ENCODE measurements at places on chromosomes 2 and 18.

DNA sequence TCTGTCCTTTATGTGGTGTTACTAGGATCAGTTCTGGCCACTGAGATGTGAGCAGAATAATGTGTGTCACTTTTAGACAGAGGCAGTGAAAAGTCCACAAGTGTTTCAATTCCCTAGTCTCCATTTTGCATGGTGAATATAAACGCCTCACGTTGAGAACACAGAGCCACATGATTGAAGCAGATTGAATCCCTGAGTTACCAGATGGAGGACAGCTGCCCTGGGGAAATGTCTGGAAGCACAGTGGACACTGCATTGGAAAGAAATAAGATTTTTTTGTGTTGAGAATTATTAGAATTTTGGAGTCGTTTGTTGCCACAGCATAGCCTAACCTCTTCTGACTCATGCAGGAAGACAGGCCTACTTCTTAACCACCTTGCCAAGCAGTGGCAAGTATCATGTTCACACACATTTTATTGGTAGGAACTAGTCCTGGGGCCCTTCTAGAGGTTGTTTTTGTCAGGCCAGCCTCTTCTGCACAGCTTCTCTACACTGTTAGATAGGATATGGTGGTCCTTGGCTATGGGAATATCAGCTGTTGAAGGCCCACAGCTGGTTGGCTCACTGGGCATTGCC is 188.6 kb downstream of the TMEM182 start:
- DNase-seq, result no peak

GRCh38 chr2:9753665-9754531 is 89.4 kb upstream of the TAF1B start:
- peak; percentile 57 for DNase-seq

GRCh38 chr18:46340716-46341115 is 236.5 kb downstream of the HAUS1 start:
- no peak for DNase-seq

- DNase-seq, result no peak
These were observed 157.6 kb upstream of the NRP2 start for GRCh38 chr2:205524656-205525055.

DNA sequence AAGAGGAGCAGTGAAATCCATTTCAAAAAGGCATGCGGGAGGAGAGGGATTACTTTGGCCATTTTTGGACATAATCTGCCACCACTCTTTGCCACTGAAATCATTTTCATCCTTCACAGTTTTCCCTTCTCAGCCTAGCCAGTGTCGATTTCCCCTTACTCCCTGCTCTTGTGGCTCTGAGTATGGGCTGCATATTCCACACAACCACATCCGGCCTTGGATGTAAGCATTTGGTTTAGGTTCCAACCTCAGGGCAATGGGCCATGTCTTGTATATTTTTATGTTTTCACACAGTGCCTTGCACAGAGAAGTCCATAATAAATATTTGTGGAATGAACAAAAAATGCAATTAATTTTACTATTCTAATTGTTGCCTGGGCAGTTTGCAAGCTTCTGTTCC is 7.7 kb upstream of the SERPINE2 start:
- no peak for DNase-seq

DNA sequence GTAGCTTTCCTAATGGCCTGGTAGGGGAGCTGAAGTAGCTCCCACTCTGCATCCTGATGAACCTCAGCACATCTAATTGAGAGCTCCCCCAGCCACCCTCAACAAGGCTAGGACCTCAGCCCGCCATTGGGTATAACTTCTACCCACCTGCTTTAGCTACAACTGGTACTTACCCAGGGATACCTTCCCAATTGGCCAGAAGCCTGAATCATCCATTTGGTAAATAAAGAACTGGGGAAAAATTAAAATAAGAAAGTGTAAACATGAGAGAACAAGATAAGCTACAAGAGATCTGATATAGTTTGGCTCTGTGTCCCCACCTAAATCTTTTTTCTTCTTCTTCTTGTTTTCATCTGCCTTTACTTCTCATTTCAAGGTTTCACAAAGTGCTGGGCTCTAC is 372.0 kb downstream of the CMPK2 start:
- no peak for DNase-seq

GRCh38 chr18:9008709-9009635 is 93.5 kb upstream of the NDUFV2 start:
- no peak for DNase-seq

DNA sequence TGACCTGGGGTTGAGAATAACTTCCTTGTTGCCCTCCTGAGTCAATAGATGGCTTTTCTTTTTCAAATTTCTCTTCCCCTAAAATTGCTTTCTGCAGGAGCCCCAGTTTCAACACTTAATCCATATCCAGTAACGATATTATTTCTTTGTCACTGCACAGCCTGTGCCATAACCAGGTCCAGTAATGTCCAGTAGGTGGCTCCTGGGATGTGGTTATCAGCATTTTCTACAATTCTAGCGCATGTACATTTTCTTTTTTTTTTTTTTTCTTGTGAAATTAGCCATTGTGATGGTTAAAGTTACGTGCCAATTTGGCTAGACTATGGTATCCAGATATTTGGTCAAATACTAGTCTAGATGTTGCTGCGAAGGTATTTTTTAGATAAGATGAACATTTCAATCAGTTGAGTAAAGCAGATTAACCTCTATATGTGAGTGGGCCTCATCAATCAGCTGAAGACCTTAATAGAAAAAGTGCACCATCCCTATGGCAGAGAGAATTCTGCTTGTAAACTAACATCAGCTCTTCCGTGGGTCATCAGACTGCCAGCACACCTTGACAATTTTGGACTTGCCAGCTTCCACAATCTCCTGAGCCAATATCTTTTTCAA is 72.9 kb upstream of the SCG2 start:
- DNase-seq, result no peak

- DNase-seq, result no peak
These were observed 176.6 kb downstream of the GFPT1 start for GRCh38 chr2:69210385-69210784.

GRCh38 chr2:226471987-226472470 is 327.6 kb downstream of the IRS1 start:
- DNase-seq, result no peak

- no peak for DNase-seq
These were observed 239.3 kb downstream of the PRKCE start for GRCh38 chr2:45890819-45891218.

All from activated T-cell treated with anti-CD3 and anti-CD28 coated beads for 48 hours (primary cell).